Smooth muscle cell of the umbilical artery (primary cell): ENCODE measurements at places on chromosomes 7 and 10. TPM values are rescaled to one million over a fixed set of nuclear protein-coding genes. Genes with fewer than 3 reads are reported as not detected.

TMEM176A gene
- total RNA-seq: not detected in 2 replicates

CC2D2B gene
- total RNA-seq: 0.18 and 0.30 TPM in 2 replicates

ASZ1 gene
- not detected in 2 replicates for total RNA-seq

ITPRIP gene
- total RNA-seq: 18.7 and 30.5 TPM in 2 replicates

ARL3 gene
- 6.0 and 8.6 TPM in 2 replicates for total RNA-seq

PAOX gene
- total RNA-seq: 5.4 and 5.6 TPM in 2 replicates

PKD1L1 gene
- total RNA-seq: under 0.01 TPM in 2 replicates

CYP3A7 gene
- total RNA-seq: 0.30 and 1.1 TPM in 2 replicates

GNGT1 gene
- not detected in 2 replicates for total RNA-seq

PHTF2 gene
- 27.6 and 42.4 TPM in 2 replicates for total RNA-seq

CACNA2D1 gene
- total RNA-seq: 94.8 and 114 TPM in 2 replicates

LOXL4 gene
- total RNA-seq: 113 and 240 TPM in 2 replicates

DPP6 gene
- total RNA-seq: not detected in 2 replicates

C10orf67 gene
- total RNA-seq: 0.18 TPM in 1 of 2 replicates, not detected in the other

TLX1 gene
- not detected in 2 replicates for total RNA-seq

PAX2 gene
- total RNA-seq: not detected in 2 replicates

FFAR4 gene
- not detected in 2 replicates for total RNA-seq

GOLGA7B gene
- total RNA-seq: not detected in 2 replicates

NYAP1 gene
- total RNA-seq: 0.83 and 1.2 TPM in 2 replicates

FZD8 gene
- 17.8 and 25.2 TPM in 2 replicates for total RNA-seq

CRYGN gene
- total RNA-seq: not detected in 2 replicates

LIPF gene
- total RNA-seq: not detected in 2 replicates

BTAF1 gene
- 63.2 and 70.9 TPM in 2 replicates for total RNA-seq

FRA10AC1 gene
- 15.3 and 25.8 TPM in 2 replicates for total RNA-seq

APBB1IP gene
- not detected in 2 replicates for total RNA-seq

IFIT1B gene
- not detected in 2 replicates for total RNA-seq

PAPOLB gene
- total RNA-seq: 0.05 TPM in 1 of 2 replicates, not detected in the other

MMD2 gene
- total RNA-seq: not detected in 2 replicates

IKZF1 gene
- not detected in 2 replicates for total RNA-seq

GLI3 gene
- 7.2 and 7.7 TPM in 2 replicates for total RNA-seq

RPEL1 gene
- 0.09 TPM in 1 of 2 replicates, not detected in the other for total RNA-seq

SLC25A40 gene
- total RNA-seq: 3.6 and 7.3 TPM in 2 replicates

ZPBP gene
- total RNA-seq: not detected in 2 replicates

MMRN2 gene
- 2.4 and 3.0 TPM in 2 replicates for total RNA-seq

TFEC gene
- under 0.01 and 0.46 TPM in 2 replicates for total RNA-seq

NAT16 gene
- total RNA-seq: not detected in 2 replicates

SLC16A9 gene
- total RNA-seq: 1.2 and 5.4 TPM in 2 replicates

TMEM213 gene
- total RNA-seq: not detected in 2 replicates

ZNF679 gene
- total RNA-seq: not detected in 2 replicates

SAMD9L gene
- 11.9 and 17.0 TPM in 2 replicates for total RNA-seq
